Placental pericyte (primary cell): ENCODE measurements at places on chromosomes 1 and 21. TPM values are rescaled to one million over a fixed set of nuclear protein-coding genes. Genes with fewer than 3 reads are reported as not detected.

The C4BPA gene
- total RNA-seq = not detected in 2 replicates

The FMO4 gene
- 0.72 and 1.1 TPM in 2 replicates for total RNA-seq

The DCDC2B gene
- not detected in 2 replicates for total RNA-seq

The RAB3B gene
- total RNA-seq = 8.3 and 85.0 TPM in 2 replicates

The PAFAH2 gene
- 7.9 and 13.2 TPM in 2 replicates for total RNA-seq
